ENCODE measurements at places on chromosomes 5 and 9. TPM values are rescaled to one million over a fixed set of nuclear protein-coding genes. Genes with fewer than 3 reads are reported as not detected.

GRCh38 chr5:95590880-95591279 lies 29.0 kb upstream of the GPR150 start:
- no peak overlapping the region for H3K4me3 ChIP-seq
- peaks cover 5% of the 10 kb centered on the region for H3K4me1 ChIP-seq
- H3K27me3 ChIP-seq, result no peaks in the 10 kb centered on the region

- H3K36me3 ChIP-seq, result no peaks in the 10 kb centered on the region
- H3K4me3 ChIP-seq, result no peak overlapping the region
- H3K27ac ChIP-seq, result no peak overlapping the region
- H3K27me3 ChIP-seq, result peaks cover 54% of the 10 kb centered on the region
These were observed 21.7 kb downstream of the SLC6A18 start for GRCh38 chr5:1246711-1247431.

GRCh38 chr9:123561046-123561445 lies 205.0 kb downstream of the CRB2 start:
- H3K27me3 ChIP-seq, result no peaks in the 10 kb centered on the region
- H3K4me1 ChIP-seq, result no peaks in the 10 kb centered on the region
- DNase-seq, result no peak
- no peak overlapping the region for H3K4me3 ChIP-seq
- H3K36me3 ChIP-seq, result no peaks in the 10 kb centered on the region

GRCh38 chr5:58108511-58108910 lies 351.4 kb downstream of the PLK2 start:
- H3K27me3 ChIP-seq, result no peaks in the 10 kb centered on the region
- H3K4me1 ChIP-seq, result no peaks in the 10 kb centered on the region
- no peak overlapping the region for H3K4me3 ChIP-seq
- no peak overlapping the region for H3K27ac ChIP-seq
- H3K36me3 ChIP-seq, result no peaks in the 10 kb centered on the region

Gene ANKRD34B
- 0.59 TPM for polyA plus RNA-seq
